ENCODE measurements at places on chromosomes 3 and 15. TPM values are rescaled to one million over a fixed set of nuclear protein-coding genes. Genes with fewer than 3 reads are reported as not detected.
A peak's percentile ranks its signal among the peaks of the same experiment; 100 is the strongest.

- DNase-seq = no peak
Observed at GRCh38 chr3:49269443-49270155, 7.4 kb downstream of the C3orf62 start.

- DNase-seq = no peak
Observed at GRCh38 chr3:158976966-158977365, 175.1 kb downstream of the MFSD1 start.

The NR1I2 gene
- total RNA-seq = not detected

DNA sequence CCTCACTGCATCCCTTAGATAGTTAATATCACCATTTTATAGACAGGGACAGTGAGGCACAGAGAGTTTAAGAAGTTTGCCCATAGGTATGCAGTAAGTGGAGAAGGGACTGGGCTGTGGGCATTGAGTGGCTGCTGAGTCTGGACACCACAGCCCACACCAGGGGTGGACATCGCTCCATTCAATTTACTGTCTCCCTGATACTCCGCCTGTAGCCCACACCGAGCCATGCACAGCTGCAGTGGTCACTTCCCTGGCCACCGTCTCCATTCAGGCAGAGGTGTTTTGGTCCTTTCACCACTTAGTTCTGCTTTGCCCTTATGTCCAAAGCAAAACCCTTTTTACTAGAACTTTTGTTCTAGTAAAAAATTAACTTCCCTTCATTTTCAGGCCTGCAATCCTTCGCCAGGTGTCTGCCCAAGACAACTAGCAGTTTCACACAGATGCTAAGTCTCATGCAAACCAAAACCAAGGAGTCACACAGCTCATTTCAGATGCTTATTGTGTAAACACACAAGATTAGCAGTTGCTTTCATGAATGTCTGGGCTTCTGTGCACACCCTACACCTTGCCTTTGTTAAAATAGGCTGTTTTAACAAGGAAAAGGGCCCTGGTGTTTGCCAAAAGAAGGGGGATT is 30.1 kb downstream of the ZNF35 start:
- no peak for DNase-seq

DNA sequence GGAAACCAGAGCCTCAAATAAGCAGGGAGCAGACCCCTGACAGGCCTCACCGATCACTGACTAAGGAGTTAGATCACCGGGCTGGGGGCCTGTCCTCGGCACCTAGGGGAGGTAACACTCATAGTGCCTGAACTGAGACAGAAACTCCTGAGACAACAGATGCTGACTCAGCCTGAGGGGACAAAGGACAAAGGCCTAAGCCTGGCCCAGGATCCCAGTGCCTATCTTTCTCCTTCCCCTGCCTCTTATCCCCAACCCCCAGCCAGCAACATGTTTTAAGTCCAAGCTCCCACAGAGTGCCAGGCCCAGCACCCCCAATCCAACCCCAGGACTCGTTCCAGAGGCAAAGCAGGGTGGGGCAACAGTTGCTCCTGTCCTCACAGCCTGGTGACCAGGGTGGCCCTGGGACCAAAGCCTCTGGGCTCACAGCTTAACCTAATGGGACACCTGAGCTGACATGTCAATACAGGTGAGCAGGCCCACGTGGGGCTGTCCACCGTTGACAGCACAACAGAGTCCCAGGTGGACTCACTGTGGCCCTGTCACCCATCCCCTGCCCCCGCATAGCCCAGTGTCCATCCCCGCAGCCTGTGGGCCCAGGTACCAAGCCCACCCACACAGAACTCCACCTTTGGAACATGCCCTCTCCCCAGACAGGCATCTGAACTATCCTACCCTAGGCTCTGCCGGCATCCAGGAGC is 37.4 kb downstream of the ADCY5 start:
- peak; percentile 79 for DNase-seq

GRCh38 chr3:67610458-67610857 is 44.0 kb downstream of the SUCLG2 start:
- DNase-seq = no peak

DNA sequence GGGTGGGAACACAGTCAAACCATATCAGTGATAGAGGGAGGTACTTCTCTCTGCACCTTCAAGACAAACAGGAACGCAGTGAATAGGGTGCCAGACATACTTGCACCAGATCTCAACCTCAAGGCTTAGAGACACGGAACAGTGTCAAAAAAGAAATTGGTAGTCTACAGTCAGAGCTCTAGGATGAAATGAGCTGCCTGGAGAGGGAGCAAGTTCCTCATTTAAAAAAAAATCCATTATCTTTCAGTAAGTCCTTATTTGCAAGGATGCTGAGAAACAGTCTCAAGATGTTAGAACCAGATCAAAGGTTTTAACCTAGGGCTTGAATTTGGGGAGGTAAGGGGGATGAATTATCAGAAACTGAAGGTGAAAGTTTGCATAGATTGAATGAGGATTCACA is 20.2 kb upstream of the LMCD1 start:
- no peak for DNase-seq

GRCh38 chr3:172690936-172691335 is 19.9 kb downstream of the NCEH1 start:
- no peak for DNase-seq

Data from chondrocyte (in vitro differentiated cells).